ENCODE measurements at places on chromosomes 6 and 20. TPM values are rescaled to one million over a fixed set of nuclear protein-coding genes. Genes with fewer than 3 reads are reported as not detected.

DNA sequence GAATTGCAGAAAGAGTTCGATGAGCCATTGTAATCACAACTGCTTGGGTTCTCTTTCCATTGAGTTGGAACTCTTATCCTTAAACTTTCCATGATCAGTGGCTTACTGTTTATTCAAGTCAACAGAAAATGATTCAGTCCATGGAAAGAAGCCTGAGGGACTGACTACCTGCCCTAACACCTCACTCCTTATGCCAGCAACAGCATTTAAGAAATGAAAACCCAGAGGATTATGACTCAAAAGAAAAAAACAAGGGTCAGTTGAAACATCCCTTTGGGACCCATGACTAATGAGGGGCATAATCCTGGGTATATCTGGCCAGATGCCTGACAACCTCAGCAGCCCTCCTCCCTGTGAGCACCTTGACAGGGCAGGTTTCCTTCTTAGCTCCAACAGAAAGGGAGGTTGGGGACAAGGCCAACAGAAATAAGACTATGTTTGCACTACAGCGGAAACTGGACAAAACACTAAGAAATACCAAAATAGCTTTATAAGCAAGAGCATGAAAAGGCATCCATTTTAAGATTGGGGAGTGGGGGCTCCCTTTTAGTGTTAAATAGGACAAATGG, 106.7 kb downstream of the MAP3K5 start:
- H3K36me3 ChIP-seq = peaks cover 14% of the 10 kb centered on the region
- peaks cover 4% of the 10 kb centered on the region for H3K4me1 ChIP-seq
- no peak overlapping the region for H3K4me3 ChIP-seq

NKX2-2 gene
- total RNA-seq = not detected

GRCh38 chr6:114315831-114316595, 26.8 kb downstream of the HS3ST5 start:
- no peaks in the 10 kb centered on the region for H3K27me3 ChIP-seq
- no peak for DNase-seq
- H3K36me3 ChIP-seq = no peaks in the 10 kb centered on the region

DNA sequence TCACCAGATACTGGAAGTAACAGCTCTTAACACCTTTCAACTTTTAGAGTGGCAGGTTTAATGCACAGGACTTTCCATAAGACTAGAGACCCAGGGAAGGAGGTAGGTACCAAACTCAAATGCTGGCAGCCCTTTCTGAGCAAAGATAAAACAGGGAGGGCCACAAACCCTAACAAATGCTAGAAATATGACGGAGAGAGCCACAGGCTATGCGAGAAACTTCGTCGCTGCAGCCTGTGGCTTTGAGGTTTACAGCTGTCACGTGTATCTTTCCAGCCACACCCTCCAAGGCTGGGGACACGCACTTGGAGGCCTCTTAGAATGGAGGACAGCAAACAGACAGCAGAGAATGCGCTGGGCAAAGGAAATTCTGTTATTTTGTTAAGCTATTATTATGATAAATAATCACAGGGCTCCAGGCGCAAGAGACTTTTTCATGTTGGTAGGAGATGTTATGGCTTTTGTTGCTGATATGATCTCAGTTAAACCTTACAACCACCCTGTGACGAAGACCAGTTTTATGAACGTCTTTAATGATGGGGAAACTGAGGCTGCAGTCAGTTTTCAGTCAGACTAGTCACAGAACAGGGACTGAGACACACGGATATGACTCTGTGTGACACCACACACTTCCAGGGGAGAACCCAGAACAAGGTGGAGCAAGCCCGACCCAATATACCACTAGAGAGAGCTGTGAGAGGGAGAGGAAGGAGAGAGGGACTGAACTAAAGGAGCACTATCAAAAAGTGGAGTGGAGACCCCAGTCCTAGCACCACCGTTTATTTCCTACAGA, 2.0 kb downstream of the TRAM2 start:
- peak overlapping the region; percentile 39 for H3K4me3 ChIP-seq
- no peaks in the 10 kb centered on the region for H3K36me3 ChIP-seq
- H3K4me1 ChIP-seq = peaks cover 32% of the 10 kb centered on the region
- no peak overlapping the region for H3K27ac ChIP-seq
- peak; percentile 80 for DNase-seq
- H3K27me3 ChIP-seq = no peaks in the 10 kb centered on the region

Measured in activated CD4-positive, alpha-beta memory T cell treated with anti-CD3 and anti-CD28 coated beads for 36 hours (primary cell).